ENCODE measurements at places on chromosomes 3 and 15. TPM values are rescaled to one million over a fixed set of nuclear protein-coding genes. Genes with fewer than 3 reads are reported as not detected.

Gene MASP1
- not detected for total RNA-seq

Gene CLEC3B
- not detected for total RNA-seq

Gene C3orf22
- total RNA-seq, result not detected

Gene GNAT1
- total RNA-seq, result 0.23 TPM

Gene ERICH6
- total RNA-seq, result not detected
